ENCODE measurements at places on chromosomes 16 and 17.

GRCh38 chr16:87183647-87184046 lies 133.5 kb downstream of the C16orf95 start:
- no peak for ATAC-seq

GRCh38 chr17:17200831-17201230 lies 5.3 kb downstream of the PLD6 start:
- ATAC-seq, result no peak

DNA sequence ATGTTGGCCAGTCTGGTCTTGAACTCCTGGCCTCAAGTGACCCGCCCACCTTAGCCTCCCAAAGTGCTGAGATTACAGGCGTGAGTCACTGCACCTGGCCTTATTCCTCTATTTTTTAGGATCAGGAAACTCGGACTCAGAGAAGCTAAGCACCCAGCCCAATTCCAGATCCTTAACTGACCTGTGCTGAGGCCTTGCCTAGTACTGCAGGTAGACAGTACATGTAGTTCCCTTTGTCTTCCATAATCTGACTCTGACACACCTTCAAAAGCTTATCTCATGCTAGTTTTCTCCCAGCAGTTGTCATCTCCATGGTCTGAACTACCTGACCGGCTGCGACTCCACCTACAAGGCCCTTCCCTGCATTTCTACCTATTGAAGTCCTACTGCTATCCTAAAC lies 65.7 kb upstream of the AXIN2 start:
- ATAC-seq, result no peak

DNA sequence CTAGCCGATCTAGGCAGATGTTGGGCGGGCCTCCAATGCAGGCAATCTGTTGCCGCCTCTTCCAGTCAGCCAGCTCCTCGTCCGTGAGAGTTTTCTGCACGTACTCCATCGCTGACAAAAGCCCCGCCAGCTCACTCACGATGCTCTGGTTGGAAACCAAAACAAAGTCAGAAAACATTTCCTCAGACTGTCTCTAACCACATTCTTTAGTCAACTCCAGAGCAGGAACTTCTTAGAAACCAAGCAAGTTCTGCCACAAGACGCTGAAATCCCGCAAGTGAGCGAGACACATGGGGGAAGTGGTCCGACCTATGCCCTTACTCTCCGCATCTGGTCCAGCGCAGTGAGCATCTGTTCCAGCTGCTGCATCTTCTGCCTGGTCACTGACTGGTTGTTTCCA lies 49.1 kb downstream of the STAT5A start:
- peak; percentile 55 for ATAC-seq

DNA sequence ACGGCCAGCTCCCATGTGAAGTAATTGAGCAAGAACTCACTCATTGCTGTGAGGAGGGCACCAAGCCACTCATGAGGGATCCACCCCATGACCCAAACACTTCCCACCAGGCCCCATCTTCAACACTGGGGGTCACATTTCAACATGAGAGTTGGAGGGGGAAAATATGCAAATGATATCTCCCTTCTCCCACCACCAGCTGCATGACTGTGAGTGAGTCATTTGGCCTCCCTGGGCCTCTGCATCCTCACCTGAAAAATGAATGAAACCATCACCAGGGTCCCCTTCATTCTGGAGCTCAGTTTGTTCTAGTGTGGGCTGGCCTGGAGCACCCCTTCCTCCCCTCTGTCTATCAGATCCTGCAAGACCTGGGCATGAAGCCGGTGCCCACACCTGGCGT lies 6.8 kb upstream of the MED9 start:
- ATAC-seq, result no peak

GRCh38 chr16:69816996-69817395 lies 54.9 kb downstream of the WWP2 start:
- ATAC-seq, result no peak

DNA sequence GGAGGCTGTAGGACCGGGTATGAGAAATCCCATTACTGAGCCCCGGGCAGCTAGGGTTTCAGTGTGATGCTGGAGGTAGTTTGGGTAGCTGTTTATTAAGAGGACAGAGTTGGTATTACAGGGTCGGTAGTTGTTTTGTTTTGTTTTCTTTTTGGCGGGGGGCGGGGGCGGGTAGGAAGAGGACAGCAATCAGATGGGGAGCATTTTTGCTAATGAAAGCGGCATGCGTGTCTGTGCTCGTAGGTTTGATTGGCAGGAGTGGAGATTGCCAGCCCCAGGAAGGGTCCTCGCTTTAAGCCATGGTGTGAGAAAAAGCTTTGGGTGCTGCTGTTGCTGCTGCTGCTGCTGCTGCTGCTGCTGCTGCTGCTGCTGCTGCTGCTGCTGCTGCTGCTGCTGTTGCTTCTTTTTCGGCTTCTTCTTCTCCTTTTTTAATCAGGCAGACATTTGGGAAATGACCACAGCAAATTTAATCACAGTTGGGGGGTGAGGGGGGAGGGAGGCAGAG lies 498.5 kb upstream of the ZFHX3 start:
- no peak for ATAC-seq

- no peak for ATAC-seq
Measured at GRCh38 chr16:89048871-89049422, 44.7 kb upstream of the ACSF3 start.

DNA sequence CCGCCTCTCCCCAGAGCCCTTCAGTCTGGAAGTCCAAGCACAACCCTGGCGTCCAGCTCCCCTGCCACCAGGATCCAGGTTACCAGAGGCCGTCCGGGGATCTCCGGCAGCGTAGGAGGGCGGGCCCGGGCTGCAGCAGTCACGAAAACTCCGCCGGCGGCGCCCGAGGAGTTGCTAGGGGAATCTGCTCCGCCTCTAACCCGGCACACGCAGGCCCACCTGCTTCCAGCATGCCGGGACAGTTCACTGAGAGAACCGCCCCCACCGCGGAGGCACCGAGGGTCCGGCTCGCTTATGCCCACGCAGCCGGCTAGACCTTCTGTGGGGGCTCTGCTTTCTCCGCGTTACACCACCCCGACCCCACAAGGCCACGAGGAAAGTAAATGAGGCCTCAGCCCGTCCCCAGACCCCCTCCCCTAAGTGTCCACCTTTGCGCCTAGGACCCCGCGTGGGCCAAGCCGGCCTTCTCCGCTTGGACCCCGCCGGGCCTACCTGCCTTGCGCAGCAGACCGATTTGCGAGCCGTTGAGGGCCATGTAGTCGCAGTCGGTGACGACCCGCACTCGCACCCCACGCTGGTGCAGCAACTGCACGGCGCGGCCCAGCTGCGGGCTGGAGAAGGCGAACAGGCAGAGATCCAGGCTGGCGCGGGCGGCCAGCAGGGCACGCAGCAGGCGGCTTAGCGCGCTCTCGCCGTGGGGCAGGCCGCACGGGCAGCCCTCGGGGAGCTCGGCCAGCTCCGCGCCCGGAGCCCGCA lies 587 bp downstream of the PLD6 start:
- peak; percentile 70 for ATAC-seq

GRCh38 chr16:4087099-4087885 lies 28.9 kb downstream of the ADCY9 start:
- no peak for ATAC-seq

GRCh38 chr16:180681-181564 lies 664 bp downstream of the HBQ1 start:
- peak; percentile 84 for ATAC-seq

DNA sequence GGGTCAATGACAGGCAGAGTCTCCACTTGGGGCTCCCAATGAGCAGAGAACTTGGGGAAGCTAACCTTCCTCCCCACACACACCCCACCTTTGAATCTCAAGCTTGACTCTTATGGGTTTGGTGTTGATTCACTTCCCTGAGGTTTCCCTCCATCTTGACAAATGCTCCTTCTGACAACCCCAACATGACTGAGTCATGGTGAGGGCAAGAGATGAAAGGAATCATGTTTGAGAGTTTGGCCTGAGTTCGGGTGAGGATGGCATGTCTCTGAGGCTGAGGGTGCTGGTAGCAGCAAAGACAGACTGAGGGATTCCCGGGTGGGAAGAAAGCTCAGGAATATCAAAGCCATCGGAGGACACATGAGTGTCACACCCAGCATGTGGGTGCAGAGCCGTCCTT lies 18.7 kb downstream of the KRT9 start:
- ATAC-seq, result no peak

GRCh38 chr16:54165912-54166865 lies 120.4 kb downstream of the IRX3 start:
- ATAC-seq, result no peak

DNA sequence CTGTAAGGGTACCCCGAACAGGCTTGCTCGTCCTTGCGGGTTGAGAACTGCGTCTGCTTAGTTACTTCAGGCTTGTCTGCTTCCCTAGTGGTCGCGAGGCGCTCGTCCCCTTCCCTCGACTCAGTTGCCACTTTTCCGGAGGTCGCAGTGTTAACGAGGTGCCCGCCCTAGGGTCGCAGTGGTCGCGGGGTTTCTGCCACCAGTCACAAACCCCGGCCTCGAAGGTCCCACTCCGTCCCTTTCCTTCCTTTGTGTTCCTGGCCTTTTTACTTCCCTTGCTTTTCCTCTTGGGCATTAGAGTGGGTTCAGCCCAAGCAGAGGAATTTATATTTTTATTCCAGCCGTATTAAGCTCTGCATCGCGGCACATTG lies 299 bp downstream of the NUP85 start:
- peak; percentile 13 for ATAC-seq

- no peak for ATAC-seq
Measured at GRCh38 chr17:21218101-21218500, 4.1 kb upstream of the TMEM11 start.

DNA sequence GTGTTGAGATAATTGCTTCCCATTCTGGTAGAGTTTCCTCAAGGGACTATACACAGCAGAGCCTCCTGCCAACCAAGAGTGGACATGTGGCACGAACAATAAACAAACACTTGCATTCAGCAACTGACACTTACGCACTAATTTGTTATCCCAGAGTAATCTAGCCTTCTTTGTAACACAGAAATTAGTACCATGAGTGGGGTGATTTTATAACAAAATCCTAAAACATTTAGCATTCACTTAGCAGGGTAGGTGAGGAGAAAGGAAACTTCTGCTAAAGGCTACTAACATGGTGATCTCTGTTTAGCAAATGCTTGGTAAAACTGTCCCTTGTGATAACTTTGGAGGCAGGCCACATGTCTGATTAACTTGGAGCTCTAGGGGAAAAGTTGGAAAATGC lies 325.2 kb downstream of the HS3ST4 start:
- ATAC-seq, result no peak

- no peak for ATAC-seq
Measured at GRCh38 chr17:66416207-66416940, 114.0 kb downstream of the PRKCA start.

GRCh38 chr16:35011-35677 lies 18.3 kb downstream of the POLR3K start:
- ATAC-seq, result no peak

- no peak for ATAC-seq
Measured at GRCh38 chr16:12026741-12027490, 50.4 kb downstream of the SNX29 start.

DNA sequence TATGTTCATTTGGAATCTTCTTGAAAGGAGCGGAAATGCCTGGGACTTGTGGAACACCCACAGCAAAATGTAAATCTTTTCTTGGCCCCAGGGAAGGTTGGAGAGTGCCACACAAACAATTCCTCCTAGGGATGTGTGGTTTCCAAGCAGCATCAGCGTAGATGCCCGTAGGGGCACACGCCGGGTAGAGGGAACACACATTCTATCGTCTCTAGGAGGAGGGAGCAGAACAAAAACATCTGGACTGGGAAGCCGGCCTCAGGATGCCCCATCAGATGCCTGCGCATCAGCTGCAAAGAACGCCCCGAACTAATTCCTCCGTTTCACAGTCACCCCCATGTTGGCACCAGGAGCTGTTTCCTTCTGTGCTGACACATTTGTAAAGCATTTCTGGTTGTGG lies 357.9 kb upstream of the ZFHX3 start:
- no peak for ATAC-seq

GRCh38 chr17:40093005-40093579 lies 7.3 kb downstream of the NR1D1 start:
- ATAC-seq, result no peak

GRCh38 chr17:6994666-6995256 lies 1.1 kb upstream of the ALOX12 start:
- ATAC-seq, result no peak

GRCh38 chr17:7909089-7909488 lies 7.0 kb downstream of the RNF227 start:
- ATAC-seq, result no peak

GRCh38 chr16:87848676-87849345 lies 20.5 kb downstream of the SLC7A5 start:
- ATAC-seq, result no peak

GRCh38 chr16:88449267-88449561 lies 3.9 kb upstream of the ZFPM1 start:
- ATAC-seq, result no peak

DNA sequence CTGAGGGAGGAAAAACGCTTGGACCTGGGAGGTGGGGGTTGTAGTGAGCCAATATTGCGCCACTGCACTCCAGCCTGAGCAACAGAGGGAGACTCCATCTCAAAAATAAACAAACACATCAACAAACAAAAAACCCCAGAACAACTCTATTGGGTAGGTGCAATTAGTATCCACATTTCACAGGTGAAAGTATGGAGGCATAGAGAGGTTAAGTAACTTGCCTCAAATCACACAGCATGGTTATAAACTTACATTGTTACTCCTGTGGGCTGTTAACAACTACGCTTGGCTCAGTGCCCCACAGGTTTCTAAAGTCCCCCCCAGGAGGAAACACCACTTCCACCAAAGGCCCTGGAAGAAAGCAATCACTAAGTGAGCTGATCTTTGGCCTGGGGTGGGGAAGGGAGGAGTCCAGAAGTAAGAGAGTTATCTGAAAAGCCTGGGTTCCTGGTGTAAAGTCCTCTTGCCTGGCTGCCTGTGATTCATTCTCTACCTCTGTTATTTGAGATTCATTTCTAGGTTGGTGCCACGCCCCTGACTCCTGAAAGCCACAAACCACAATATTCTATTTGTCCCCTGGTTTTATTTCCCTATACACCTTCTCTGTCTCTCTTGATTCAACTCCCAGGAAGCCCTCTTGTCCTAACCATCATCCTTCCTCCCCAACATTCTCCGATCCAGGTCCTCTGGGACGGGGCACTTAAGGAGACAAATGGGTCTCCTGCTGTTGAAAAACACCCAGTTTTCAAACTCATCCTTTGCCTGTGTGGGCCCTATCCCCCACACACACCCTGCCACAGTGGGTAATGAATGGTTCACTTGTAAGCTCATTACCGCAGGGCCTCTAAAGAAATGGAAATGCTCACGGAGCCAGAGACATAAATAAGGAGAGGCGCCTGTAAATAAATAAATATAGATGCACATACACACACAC lies 195.4 kb downstream of the XYLT1 start:
- no peak for ATAC-seq

GRCh38 chr16:66605177-66605978 lies 874 bp downstream of the CMTM3 start:
- ATAC-seq, result peak; percentile 19

GRCh38 chr16:30472328-30472942 lies at the start of gene ITGAL:
Gene ITGAL (plus strand): TSS chr16:30472742. CDS start chr16:30472838, 96 bp downstream.
- peak; percentile 59 for ATAC-seq

DNA sequence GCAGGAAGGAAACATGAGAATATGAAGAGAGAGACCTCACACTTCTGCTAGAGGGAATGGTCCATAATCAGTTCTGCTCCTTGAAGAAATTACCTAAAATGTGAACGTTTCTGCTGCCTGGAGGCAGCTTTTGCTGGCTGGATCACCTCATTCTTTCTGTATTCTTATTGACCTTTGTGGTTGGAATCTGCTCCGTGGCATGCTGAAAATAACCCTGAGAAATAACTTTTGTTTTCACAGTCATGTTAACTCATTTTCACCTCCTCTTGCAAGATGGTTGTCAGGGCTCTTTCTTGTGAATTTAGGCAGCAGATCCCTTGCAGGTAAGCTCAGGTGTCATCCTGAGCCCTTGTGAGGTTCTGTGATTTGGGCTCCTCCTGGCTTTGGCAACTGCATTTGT lies 70.2 kb downstream of the IRF8 start:
- ATAC-seq, result no peak

- ATAC-seq, result no peak
Measured at GRCh38 chr17:37736428-37736827, 8.4 kb downstream of the HNF1B start.

- ATAC-seq, result no peak
Measured at GRCh38 chr17:77287432-77288068, 146.8 kb downstream of the SEC14L1 start.
